ENCODE measurements at places on chromosomes 7 and 10. TPM values are rescaled to one million over a fixed set of nuclear protein-coding genes. Genes with fewer than 3 reads are reported as not detected.

IFIT3 gene
- 7.1 TPM for total RNA-seq

HOXA1 gene
- 1.4 TPM for total RNA-seq

SEMA3A gene
- total RNA-seq, result 16.9 TPM

FAM25A gene
- total RNA-seq, result 11.4 TPM

HOXA5 gene
- total RNA-seq, result 7.5 TPM

AASS gene
- 1.3 TPM for total RNA-seq

CTAGE4 gene
- total RNA-seq, result 1.6 TPM

KIF11 gene
- 25.5 TPM for total RNA-seq

ST7 gene
- total RNA-seq, result 19.7 TPM

PON3 gene
- not detected for total RNA-seq

MUC3A gene
- 0.11 TPM for total RNA-seq

C7orf57 gene
- total RNA-seq, result not detected

TAF3 gene
- 1.2 TPM for total RNA-seq

ZEB1 gene
- total RNA-seq, result 3.9 TPM

CCDC136 gene
- 9.8 TPM for total RNA-seq

MUC12 gene
- total RNA-seq, result 0.69 TPM

FGFBP3 gene
- 0.69 TPM for total RNA-seq

PODXL gene
- 44.2 TPM for total RNA-seq

THNSL1 gene
- 2.7 TPM for total RNA-seq

PLEKHS1 gene
- not detected for total RNA-seq

DOCK4 gene
- 25.4 TPM for total RNA-seq

COL17A1 gene
- total RNA-seq, result 1.6 TPM

UPK3B gene
- 3.0 TPM for total RNA-seq

GLI3 gene
- 9.6 TPM for total RNA-seq

AKR1C8 gene
- not detected for total RNA-seq

C10orf95 gene
- 1.6 TPM for total RNA-seq

DNMBP gene
- total RNA-seq, result 8.1 TPM

CCDC71L gene
- total RNA-seq, result 27.0 TPM

OGDH gene
- 66.2 TPM for total RNA-seq

SPDYE11 gene
- total RNA-seq, result not detected

OGDHL gene
- total RNA-seq, result 2.6 TPM

ARMH3 gene
- total RNA-seq, result 7.8 TPM

GRID2IP gene
- total RNA-seq, result not detected

CCAR1 gene
- total RNA-seq, result 64.9 TPM

IGF2BP3 gene
- 11.7 TPM for total RNA-seq

CFAP46 gene
- not detected for total RNA-seq

SFXN4 gene
- 23.6 TPM for total RNA-seq

HOXA3 gene
- total RNA-seq, result 13.8 TPM

PNLIPRP2 gene
- not detected for total RNA-seq

MOGAT3 gene
- total RNA-seq, result not detected

SORCS1 gene
- 0.11 TPM for total RNA-seq

SLC18A3 gene
- not detected for total RNA-seq

EPO gene
- total RNA-seq, result not detected

AKR1D1 gene
- total RNA-seq, result not detected

HNRNPA2B1 gene
- 457 TPM for total RNA-seq

PDZD8 gene
- 13.6 TPM for total RNA-seq

PRF1 gene
- not detected for total RNA-seq

GBX1 gene
- not detected for total RNA-seq

ELMO1 gene
- not detected for total RNA-seq

NKX2-3 gene
- 0.07 TPM for total RNA-seq

SFTPA1 gene
- not detected for total RNA-seq

AQP1 gene
- total RNA-seq, result 1.2 TPM

INHBA gene
- 55.3 TPM for total RNA-seq

NCOA4 gene
- 60.0 TPM for total RNA-seq

Data from PC-3 (cell line).